Caco-2 (cell line): ENCODE measurements at places on chromosomes 12 and 14. TPM values are rescaled to one million over a fixed set of nuclear protein-coding genes. Genes with fewer than 3 reads are reported as not detected.
A peak's percentile ranks its signal among the peaks of the same experiment; 100 is the strongest.

Gene KRT80
- 0.26 and 0.29 TPM in 2 replicates for total RNA-seq

Gene ZBTB42
- 9.1 and 9.7 TPM in 2 replicates for total RNA-seq

DNA sequence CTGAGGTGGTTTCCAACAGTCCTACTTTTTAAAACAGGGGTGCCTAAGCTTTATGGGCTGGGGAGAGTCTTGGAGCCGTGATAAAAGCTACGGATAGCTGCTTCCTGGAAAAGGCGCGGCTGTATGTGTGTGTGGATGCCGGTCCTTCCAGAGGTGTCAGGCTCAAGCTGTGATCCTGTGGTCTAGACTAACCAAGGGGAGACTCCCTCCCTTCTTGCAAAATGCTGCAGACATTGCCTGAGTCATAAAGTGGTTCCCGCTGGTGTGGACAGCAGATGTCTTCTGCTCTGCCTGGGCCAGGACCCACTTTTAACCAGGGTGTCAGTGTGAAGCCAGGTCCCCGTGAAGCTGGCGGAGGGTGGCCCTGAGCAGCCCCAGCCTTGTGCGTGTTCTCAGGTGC, 37.8 kb downstream of the CCDC92 start:
- DNase-seq, result no peak

Gene AQP5
- not detected in 2 replicates for total RNA-seq

Gene MGST1
- total RNA-seq, result 105 and 122 TPM in 2 replicates

DNA sequence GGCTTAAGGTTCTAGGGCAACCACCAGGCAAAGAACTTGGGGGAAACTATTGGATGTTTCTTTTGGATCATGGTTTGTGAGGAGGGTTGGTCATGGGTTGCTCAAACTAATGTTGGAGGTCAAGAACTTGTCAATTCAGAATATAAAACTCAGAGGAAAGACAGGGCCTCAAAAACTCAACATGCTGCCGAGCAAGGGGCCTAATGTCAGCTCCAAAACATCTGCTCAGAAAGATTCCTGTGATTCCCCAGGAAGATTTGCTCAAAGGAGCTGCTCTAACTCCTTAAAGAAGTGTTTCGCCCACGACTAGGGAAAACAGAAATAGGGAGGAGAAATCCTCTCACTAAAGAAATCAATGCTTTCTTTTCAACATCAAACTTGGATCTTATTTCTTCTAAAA, 3.7 kb upstream of the IGF1 start:
- no peak for DNase-seq

- no peak for DNase-seq
Observed at GRCh38 chr12:24591715-24592440, 357.0 kb downstream of the BCAT1 start.

GRCh38 chr12:58225203-58225877, 284.0 kb downstream of the ATP23 start:
- peak; percentile 27 for DNase-seq

DNA sequence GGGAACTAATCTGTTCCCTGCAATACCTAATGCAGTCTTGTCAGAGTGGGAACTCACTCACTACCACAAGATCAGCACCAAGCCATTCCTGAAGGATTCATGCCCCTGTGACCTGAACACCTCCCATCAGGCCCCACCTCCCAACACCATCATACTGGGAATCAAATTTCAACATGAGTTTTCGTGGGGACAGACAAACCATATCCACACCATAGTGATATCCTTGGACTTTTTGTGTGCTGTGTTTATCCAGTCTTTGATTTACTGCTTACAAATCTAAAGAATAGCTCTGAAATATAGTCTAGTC, 243.5 kb downstream of the FBXL14 start:
- DNase-seq, result no peak

GRCh38 chr14:69819607-69820006, 22.6 kb upstream of the SLC10A1 start:
- no peak for DNase-seq

GRCh38 chr12:101941306-101942249, 64.2 kb downstream of the DRAM1 start:
- DNase-seq, result no peak

- DNase-seq, result no peak
Observed at GRCh38 chr12:88763536-88764100, 183.3 kb upstream of the KITLG start.

DNA sequence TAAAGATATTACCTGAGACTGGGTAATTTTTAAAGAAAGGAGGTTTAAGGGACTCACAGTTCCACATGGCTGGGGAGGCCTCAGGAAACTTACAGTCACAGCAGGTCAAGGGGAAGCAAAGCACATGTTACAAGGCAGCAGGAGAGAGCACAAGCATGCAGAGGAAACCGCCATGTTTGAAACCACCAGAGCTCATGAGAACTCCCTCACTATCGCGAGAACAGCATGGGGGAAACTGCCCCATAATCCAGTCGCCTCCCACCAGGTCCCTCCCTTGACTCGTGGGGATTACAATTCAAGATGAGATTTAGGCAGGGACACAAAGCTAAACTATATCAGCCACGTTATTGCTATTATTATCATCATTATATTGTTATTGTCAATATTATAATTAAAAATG, 138.7 kb downstream of the RIMBP2 start:
- no peak for DNase-seq

- DNase-seq, result no peak
Observed at GRCh38 chr12:11564984-11565651, 84.4 kb upstream of the ETV6 start.

GRCh38 chr12:45757172-45757571, 27.7 kb downstream of the ARID2 start:
- no peak for DNase-seq

Gene HOXC6
- 10.2 and 12.1 TPM in 2 replicates for total RNA-seq
